Calu3 (cell line): ENCODE measurements at places on chromosomes 4 and X.

DNA sequence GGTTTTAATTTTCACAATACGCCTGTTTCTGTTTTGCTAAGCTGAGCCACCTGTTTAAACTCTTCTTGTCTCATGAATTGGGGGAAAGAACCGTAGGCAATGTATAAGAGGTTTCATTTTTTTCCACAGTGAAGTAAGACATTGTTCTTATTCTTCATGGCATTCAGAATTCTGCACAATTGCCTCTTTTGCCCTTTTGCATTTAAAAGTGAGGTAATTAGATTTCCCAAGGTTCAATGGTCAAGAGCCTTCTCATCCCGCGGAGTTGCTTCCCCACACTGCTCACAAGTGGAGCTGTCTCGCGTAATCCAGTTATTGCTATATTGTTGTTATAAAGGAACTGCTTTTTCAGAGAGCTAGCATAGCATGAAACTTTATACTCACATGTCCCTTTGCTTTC, 90.9 kb upstream of the SPRY1 start:
- DNase-seq, result no peak

DNA sequence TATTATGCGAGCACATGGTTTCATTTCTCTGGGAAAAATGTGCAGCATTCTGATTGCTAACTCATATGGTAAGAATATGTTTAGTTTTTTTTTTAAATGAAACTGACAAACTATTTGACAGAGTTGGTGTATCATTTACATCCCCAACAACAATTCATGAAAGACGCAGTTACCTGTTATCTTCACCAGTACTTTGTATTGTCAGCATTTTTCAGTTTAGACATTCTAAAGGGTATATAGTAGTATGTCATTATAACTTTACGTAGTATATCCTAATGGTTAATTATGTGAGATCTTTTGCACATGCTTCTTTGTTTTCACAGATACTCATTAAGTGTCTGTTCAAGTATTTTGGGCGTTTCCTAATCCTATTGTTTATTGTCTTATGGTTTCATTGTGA, 891.1 kb upstream of the AGA start:
- DNase-seq, result no peak

DNA sequence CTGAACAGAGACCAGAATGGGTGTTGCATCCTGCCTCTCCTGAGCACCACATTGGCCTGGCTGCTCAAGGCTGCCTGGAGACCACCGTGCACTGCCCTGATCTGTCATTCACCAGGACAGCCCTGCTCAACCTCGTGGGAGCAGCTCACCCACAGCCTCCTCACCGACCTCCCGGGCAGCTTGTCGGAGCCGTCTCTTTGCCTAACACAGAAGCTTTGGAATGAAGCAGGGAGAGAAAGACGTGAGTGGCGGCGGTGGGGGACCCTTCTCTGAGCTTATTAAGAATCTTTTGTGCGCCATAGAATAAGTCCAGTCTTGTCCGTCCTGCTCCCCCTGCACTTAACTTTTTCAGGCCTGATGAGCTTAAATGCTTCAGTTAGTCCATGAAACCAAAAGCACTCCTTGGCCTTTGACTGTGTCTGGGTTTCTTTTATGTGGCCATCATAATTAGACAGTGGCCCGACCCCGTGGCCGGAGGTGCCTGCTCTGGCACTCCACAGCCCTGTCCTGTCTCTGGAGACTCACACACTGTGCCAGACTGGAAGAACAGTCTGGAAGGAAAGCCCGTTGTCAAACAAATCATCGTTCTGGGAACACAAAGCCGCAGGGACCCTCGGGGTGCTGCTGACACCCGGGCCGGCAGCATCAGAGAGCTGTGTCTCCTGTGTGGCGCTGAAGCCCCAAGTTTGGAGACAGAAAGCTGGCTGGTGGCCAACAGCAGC, 192.8 kb downstream of the BCOR start:
- no peak for DNase-seq

DNA sequence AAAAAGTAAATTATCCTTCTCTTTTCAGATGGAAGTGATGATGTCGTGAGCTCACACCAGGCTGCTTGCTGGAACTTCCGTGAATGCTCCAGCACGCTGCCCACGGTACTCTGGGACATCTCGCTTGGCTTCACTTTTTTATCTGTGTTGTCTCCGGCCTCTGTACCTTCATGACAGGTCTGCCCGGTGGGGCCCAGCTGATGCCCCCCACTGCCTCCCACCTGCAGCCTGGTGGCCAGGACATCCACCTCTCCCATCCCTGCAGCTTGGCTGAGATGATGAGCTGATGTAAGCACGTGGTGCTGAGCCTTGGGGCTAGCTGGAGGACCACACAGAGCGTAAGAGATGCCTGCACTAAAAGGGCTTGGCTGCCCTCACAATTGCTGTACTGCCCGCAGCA, 59.0 kb upstream of the HELT start:
- DNase-seq, result no peak

- DNase-seq, result no peak
Measured at GRCh38 chrX:125681507-125681906, 361.8 kb downstream of the TEX13C start.

DNA sequence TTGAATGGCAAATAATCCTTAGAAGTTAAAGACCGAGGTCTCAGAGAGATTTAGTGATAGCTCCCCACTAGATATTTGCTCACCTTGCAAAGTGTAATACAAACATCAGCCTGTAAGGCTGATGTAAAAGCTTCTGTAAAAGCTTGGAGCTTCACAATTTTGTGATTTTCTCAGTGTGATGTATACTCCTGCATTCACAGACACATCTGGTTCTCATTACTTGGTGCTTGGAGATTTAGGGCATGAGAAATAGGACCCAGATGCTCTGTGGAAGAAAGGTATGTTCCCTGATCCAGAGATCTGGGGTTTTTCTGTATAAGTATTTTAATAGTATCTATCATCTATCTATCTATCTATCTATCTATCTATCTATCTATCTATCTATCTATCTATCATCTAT, 1664.3 kb downstream of the C4orf33 start:
- DNase-seq, result no peak
